ENCODE measurements at places on chromosomes 13 and 19.

DNA sequence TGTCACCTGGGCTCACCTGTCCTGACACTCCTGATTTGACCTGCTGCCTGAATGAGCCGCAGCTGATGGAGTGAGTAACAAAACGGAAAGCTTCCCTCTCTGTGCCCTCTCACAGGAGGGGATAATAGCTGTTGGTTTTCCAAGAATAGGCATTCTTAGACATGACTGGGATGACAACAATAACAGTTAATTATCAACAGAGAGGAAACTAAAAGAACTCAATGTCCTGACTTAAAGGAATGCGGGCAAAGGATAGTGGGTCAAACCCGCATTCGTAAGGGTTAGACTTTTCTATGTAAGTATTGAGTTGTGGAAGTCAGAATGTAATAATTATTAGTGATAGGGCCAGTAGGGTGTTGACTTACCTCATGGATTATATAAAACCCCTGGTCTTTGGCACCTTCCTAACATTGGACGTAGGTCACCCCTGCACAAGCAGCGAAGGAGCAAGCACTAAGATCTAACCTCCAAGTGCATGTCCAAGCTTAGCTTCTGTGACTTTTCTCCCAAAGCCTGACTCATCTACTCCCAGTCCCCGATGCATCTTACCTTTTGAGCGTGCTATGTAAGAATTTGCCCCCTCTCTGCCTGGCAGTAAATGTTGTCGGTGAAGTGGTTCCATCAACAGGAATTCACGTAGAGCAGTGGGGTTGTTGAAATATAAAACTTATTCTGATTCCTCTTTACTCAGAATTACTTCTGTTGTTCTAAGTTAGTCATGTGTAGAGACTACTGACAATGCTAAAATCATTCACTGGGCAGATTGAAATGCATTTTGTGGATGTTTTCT, 442.3 kb downstream of the FGF9 start:
- no peak for DNase-seq

DNA sequence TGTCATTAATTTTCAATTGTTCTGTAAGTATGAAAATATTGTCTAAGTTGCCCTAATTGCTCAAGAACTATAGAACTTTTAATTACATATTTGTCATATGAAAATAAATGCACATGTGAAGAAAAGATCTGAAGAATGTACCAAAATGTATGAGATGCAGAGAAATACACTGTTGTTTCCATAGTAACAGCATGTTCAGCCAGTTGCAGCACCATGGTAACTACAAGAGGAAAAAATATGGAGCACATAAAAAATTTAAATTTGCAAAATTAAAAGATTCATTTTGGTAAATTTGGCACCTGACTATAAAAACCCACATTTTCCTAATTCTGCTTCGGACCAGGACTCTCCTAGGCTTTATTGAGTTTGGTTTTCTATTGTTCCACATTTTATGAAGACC, 1170.0 kb upstream of the MIR17HG start:
- DNase-seq: no peak

GRCh38 chr19:35963514-35963913, 27.3 kb downstream of the LRFN3 start:
- DNase-seq: no peak

DNA sequence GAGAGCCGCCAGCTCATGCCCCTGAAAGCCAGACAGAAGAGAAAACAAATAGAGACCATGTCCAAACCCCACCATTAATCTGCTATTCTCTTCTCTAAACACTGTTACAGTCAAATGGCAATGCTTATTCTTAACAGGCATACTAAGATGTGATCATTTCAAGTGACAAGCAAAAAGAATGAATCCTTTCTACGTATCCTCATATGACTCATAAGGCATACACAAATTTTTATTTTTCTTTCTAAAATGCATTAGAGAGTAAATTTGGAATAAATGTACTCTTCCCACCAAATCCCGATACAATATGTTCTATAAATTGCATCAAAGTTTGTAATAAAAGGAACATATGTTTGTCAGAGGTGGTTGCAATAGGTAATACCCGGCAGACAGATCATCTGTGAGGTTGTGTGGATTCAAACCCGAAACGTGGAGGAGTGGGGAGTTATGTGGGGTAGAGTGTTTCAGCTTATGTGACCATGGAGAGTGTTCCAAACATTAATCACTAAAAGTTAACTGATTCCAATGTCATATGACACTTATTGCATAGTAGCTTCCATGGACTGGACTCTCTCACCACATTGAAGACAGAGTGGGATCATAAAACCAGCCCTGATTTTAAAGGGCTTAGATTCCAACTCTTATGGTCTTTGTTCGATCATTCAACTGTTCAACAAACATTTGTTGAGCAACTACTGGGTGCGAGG, 213.1 kb downstream of the DCLK1 start:
- DNase-seq: no peak

GRCh38 chr13:67574320-67575233, 344.4 kb upstream of the PCDH9 start:
- DNase-seq: no peak

- DNase-seq: peak; percentile 92
Observed at GRCh38 chr19:47240996-47241918, 10.3 kb upstream of the BBC3 start.

GRCh38 chr13:27306364-27306763, 35.7 kb downstream of the RASL11A start:
- DNase-seq: no peak

GRCh38 chr19:8557642-8558238, 19.5 kb downstream of the MYO1F start:
- no peak for DNase-seq

DNA sequence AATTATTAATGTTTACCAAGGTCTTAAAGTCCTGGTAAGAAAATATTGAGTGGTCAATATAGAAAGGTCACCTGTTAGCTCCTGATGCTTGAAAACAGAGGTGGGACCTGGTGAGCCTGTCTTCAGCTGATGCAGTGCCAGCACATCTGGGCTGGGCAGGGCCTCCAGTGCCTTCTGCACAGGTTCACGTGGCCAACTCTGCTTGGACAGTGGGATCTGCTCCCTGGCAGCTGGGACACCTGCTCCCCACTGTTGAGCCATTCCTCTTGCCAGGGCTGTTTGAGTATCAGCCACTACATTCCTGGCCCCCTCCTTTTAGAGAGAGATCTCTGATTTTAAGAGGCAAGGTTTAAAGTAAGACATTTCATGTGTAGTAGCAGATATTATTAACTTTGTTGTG, 135.0 kb downstream of the TM9SF2 start:
- no peak for DNase-seq

DNA sequence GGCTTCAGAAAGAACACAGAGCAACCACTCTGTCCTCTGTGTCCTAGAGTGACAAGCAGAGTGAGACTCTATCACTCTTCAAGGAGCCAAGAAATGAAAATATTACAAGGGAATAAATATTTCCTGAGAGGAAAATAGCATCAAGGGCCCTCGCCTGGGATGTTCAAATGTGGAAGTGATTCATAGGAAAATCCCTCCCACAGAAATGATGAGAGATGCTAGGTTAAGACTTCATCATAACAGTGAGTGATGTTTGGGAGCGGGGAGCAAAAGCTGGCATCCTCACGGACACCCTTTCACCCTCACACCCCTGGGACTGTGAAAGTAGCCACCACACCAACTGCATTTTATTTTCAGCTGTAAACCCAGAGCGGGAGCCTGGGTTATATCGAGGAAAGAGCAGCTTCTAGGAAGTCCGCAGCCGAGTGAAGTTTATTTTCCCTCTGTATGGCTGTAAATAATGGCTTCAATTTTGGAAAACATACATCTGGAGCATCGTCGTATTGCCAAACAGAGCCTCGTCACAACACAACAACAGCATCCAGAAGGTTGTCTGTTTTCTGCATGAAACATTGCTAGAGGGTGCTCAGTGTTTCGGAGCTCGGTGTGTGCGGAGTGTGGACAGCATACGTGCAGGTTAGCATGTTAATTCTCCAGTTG, 54.8 kb downstream of the DLEU7 start:
- no peak for DNase-seq

GRCh38 chr19:12792051-12792852, 966 bp downstream of the JUNB start:
- DNase-seq: peak; percentile 66

DNA sequence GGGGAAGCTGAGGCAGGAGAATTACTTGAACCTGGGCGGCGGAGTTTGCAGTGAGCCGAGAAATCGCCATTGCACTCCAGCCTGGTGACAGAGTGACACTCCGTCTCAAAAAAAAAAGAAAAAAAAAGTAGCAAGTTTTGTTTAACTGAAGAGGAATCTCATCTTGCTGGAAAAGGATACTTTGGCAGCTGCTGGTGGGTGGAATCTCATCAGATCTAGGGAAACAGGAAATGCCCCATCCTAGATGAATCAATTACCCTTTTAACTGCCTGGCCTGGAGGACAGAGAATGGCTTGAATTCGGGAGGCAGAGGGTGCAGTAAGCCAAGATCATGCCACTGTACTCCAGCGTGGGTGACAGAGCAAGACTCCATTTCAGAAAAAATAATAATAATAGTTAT, 8.4 kb downstream of the ZNF320 start:
- no peak for DNase-seq

GRCh38 chr19:12092956-12093355, 28.4 kb downstream of the ZNF844 start:
- no peak for DNase-seq

GRCh38 chr13:100439247-100439970, 149.2 kb downstream of the GGACT start:
- DNase-seq: peak; percentile 67

DNA sequence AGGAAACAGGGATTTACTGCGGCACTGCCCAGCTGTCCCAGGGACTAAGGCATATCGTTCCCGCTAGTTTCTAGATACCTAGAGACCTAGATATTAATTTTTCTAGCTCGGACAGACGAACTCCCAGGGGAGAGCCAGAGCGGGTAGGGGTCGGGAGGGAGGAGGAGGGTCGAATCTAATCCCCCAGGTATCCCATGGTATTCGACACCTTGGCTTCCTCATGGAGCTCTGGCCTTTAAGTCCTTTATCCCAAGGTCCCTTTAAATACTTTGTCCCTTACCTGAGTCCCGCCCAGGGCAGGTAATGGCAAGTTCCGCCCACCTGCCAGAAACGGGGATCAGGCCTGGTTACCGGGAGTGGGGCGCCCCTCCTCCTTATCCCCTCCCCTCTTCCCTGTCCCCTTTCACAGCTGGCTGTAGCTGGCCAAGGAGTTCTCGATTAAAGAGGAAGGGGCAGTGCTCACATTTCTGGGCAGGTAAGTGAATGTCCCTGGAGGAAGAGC, at the start of gene PRRG2:
Gene PRRG2 (plus strand): TSS at position 310 of the 502 bp plus-strand sequence. CDS start 1,904 bp downstream, outside the sequence.
- peak; percentile 3 for DNase-seq

- no peak for DNase-seq
Observed at GRCh38 chr13:46561691-46562090, 8.7 kb downstream of the LRCH1 start.

GRCh38 chr19:17195106-17195505, 20.1 kb upstream of the USE1 start:
- DNase-seq: no peak

- DNase-seq: no peak
Observed at GRCh38 chr19:14476673-14477401, 1.7 kb upstream of the PTGER1 start.

- no peak for DNase-seq
Observed at GRCh38 chr19:43739439-43740235, 15.1 kb downstream of the SMG9 start.

DNA sequence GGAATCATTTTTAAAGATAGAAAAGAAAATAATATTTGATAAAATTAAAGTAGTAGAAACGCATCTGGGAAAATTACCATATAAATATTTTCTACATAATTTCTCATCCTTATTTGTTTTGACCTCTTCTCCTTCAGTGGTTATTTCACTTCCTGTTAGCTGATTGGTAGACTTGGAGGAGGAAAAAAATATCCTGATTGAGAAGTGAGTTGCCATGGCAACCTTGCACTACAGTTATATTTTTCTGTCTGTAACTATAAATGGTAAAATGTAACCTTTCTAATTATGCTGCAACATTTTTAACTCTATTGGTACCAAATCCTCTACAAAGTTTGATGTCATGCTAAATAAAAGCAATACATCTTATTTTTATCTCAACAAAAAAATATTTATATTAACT, 45.2 kb downstream of the SCEL start:
- DNase-seq: no peak

- DNase-seq: no peak
Observed at GRCh38 chr13:43470610-43471009, 316.2 kb downstream of the ENOX1 start.

GRCh38 chr13:36921631-36922301, 1.7 kb upstream of the SMAD9 start:
- DNase-seq: no peak

GRCh38 chr13:112779856-112780604, 90.2 kb downstream of the ATP11A start:
- no peak for DNase-seq

GRCh38 chr19:49894879-49895565, 1.7 kb downstream of the IL4I1 start:
- DNase-seq: no peak

DNA sequence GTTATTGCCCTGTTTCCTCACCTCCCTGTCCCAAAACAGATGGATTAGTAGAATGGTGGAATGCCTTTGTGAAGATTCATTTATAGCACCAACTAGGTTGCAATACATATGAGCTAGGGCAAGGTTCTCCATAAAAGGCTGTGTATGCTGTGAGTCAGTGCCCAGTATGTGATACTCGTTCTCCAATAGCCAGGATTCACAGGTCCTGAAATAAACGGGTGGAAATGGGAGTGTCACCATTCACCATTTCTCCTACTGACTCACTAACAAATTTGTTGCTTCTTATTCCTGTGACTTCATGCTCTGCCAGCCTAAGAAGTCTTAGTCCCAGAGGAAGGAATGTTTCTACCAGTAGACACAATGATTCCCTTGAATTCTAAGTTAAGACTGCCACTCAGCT, 1745.4 kb downstream of the SLITRK1 start:
- no peak for DNase-seq

GRCh38 chr13:100544866-100545683, 43.5 kb downstream of the GGACT start:
- DNase-seq: no peak

DNA sequence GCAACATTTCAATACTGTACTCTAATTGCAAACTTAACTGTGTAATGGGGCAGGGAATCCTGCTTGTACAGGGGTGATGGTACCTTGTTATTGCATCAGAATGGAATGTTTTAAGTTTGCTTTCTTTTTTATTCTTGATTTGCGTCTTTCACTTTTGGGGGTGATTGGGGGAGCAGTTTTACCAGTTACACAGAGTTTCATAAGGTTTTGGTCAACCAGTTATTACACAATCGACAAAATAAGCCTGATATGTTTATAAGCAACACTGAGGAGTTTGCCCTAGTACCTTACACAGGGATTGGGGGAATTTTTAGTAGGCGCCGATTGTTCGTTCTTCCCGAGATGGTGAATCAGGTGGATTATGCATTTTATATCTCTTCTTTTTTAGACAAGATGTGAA, 2.7 kb downstream of the KLF5 start:
- DNase-seq: no peak
